Activated CD4-positive, alpha-beta T cell treated with anti-CD3 and anti-CD28 coated beads, Interleukin-10, Interleukin-2, amounts not matched to agents 100 ng/mL and 50 ng/mL, durations not matched to agents 16 hours and 8 hours (primary cell): ENCODE measurements at places on chromosomes 12 and 14.
A peak's percentile ranks its signal among the peaks of the same experiment; 100 is the strongest.

DNA sequence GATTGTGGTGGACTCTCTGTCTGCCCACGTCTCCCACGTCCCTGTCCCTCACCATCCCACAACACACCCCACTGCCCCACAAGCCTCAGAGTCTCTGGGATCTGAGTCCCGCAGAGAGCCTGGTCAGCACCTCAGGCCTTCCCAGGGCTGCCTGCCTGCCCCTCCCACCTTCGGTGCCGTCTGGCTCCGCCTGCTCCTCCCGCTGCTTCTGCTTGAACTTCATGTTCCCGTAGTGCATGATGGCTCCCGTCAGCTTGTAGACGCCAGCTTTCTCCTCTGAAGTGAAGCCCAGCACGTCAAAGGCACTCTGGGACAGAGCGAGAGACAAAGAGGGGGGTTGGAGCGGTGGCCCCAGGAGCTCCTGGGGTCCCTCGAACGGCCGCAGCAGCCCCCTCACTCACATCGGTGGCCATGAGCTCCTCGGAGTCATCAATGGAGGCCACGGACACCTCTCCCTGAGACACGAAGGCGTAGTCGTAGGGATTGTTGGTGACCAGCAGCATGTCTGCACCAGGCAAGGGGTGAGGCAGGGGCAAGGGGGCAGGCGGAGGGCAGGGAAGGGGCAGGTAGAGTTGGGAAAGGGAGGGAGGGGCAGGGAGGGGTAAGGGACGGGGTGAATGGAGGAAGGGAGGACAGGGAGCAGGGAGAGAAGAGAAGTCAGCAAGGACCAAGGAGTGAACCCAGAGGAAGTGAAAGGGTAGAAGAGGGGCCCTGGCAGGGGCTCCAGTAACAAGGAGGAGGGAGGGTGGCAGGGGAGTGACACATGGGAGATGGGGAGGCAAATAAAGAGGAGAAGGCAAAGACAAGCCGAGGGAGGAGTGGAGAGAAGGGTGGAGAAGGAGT, 5.6 kb downstream of the MYH6 start:
- DNase-seq, result no peak

- DNase-seq, result no peak
Measured at GRCh38 chr14:21537090-21537424, 10.9 kb upstream of the SALL2 start.

DNA sequence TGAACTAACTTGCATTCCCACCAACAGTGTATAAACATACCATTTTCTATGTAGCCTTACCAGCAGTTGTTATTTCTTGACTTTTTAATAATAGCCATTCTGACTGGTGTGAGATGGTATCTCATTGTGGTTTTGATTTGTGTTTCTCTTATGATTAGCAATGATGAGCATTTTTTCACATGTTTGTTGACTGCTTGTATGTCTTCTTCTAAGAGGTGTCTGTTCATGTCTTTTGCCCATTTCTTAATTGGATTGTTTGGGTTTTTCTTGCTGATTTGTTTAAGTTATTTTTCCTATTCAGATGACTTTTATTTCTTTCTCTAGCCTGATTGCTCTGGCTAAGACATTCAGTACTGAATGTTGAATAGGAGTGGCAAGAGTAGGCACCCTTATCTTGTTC, 230.3 kb downstream of the DAD1 start:
- DNase-seq, result no peak

DNA sequence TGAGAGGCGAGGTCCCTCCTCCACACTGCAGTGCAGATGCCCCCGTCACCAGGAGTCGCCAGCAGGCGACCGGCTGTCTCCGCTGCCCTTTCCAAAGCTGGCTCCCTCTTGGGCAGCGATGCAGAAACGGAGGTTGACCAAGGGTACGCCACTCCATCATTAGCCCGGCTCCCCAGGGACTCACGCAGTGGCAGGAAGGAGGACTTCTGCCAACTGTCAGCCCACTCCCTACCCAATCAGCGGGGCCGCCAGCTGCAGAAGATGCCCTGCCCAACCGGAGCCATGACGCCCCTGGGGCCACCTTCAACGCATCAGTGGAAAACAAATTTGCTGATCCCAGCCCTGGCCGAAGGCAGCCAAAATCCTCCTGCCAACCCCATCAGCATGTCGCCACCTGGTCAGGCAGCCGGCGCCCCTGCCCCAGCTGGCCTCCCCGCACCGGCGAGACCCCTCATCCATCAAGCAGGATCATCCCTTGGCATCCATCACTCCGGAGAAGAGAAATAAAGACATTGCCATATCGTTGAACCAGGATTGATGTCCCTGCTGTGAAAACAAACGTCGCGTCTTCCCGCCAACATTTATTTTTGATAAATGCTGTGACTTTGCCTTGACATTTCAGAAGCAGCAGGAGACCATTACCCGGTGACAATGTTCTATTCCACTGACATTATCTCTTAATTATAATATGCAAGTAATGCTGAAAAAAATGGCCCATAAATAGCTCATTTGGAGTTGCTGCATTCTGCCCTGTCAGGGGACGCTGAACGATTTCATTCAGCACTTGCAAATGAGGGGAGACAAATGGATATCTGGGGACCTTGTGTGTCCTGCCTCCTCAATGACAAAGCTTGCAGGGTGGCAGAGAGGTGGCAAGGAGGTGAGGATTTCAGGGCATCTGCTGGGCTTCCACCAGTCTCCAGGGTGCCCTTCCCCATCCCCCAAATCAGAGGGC, 105.1 kb downstream of the SCARB1 start:
- no peak for DNase-seq

- DNase-seq, result no peak
Measured at GRCh38 chr12:24496755-24497154, 452.1 kb downstream of the BCAT1 start.

DNA sequence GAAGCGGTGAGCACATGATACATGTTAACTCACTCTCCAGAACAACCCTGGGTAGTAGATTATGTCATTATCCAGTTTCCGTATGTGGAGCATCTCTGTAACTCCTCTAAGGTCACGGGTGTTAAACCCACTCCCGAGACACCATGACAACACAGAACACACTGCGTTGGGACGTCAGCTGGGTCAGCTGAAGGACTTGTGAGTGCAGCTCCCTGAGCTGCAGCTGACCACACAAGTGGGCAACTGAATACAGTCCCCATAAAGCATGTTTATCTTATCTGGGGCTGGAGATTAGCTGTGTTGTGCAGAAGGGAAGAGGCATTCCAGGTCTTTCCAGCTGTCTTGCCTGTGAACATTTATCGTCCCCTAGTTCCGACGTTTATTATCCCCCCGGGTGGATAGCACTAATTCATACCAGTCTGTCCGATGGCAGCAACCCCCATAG, 211.5 kb downstream of the CHST11 start:
- DNase-seq, result no peak

DNA sequence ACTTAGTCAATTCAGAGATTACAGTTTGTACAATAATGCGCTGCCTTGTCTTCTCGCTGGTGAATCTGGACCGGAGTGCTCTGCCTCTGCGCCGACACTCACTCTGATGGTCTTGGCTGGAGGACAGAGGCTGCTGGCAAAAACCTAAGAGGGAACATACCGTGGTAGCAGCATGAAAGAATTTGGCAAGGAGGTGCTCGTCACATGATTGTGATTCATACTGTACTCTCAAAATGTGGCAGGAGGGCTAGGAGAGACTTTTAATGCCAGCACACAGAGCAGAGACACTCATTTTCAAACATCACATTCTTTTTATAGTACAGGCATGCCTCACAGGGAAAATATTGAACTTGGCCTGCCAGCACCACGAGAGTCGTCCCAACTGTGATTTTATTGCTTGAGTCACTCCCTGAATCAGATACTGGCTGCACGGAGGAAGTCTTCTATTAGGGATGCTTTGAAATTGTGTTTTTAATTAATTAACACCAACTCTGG, 67.8 kb downstream of the HMGA2 start:
- no peak for DNase-seq

DNA sequence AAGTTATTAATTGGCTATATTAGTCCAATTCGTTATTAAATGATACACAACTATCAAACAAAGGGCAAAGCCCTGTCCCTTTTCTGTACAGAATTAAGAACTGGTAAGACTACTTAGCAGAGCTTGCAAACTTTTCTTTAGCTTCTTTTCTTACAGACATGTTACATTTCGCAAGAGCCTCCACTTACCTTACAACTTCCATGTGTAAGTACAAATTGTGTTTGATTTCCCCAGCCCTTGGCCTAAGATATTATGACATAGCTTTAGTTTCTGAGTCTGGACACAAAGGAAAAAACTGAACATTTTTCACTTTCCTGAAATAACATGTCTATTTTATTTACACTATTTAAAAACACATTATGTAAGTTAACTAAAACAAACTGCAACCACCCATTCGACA, 1.7 kb downstream of the ATF7 start:
- no peak for DNase-seq

DNA sequence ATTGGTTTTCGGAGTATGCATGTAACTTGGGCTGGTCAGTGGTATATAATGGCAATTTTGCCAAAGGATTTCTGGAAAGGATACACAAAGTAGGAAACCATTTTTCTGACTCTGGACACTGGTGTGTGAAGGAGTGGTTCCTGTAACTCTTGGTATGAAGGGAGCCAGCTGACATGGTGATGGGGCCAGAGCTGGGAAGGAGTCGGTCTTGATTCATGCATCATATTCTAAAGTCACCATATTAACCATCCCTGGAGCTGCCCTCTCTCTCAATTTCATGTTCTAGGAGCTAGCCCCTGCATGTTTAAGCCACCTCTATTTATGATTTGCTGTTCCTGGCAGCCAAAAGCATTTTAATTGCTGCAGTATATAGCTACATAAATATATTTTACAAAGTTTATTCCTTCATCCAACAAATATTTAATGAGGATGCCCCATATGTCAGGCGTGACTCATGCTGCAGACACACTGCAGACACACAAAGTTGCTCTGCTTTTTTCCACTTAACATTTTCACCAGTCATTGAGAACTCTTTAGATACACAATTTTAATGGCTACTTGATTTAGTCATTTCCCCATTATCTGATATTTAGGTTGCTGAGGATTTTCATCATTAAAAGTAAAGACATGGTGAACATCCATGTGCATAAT, 78.7 kb upstream of the PSMC1 start:
- no peak for DNase-seq

DNA sequence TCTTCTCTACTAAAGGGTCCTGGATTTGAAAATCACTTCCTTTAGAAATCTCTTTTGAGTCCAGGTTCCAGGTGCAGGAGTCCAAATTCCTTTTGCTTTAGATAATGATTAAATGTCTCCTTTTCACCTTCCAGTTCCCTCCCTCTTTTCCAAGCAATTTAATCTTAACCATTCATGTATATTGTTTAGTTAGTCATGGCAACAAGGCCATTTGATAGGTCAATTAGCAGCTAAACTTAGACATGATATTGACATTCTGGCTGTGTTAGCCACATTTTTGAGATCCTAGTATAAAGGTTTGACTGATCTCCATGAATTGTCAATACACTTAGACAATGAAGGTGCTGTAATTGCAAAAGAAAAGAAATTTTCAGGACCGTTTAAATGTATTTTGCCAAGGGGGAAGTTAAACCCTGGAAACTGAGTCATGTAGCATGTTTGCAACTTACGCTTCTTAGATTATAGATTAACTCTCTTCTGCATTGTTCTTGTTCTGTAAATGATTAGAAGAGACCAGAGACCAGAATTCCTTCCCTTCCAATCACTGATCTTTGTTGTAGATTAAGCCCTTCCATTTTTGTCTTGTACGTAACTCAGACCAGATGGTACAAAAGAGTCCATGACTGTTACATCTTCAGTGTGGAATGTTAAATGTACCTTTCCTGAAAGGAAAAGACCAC, 12.4 kb upstream of the C12orf75 start:
- DNase-seq, result no peak

- DNase-seq, result no peak
Measured at GRCh38 chr12:22299294-22299912, 35.1 kb downstream of the ST8SIA1 start.

DNA sequence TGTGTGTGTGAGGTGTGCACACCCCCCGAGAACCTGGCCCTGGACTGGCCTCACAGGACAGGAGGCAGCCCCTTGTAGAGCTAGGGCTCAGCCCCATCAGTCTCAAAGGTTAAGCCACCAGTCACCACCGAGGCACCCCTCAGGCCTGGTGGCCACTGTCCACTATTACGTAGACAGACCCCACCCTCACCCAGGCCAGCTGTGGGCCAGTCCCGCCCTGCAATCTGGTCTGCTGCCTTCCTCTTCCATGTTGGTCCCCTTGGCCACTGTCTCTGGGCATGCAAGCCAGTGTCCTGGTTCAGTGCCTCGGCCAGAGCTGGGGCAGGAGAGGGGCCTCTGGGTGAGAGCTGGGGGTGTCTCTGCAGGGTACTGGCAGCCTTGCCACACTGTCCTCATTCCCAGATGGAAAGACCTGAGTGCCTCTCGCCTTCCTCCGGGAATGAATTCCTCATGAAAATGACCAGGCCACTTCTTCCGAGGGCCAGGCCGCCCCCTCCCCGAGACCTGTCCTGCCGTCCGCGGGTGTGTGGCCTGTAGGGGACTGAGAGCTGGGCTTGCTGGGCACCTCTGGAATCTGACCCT, 897 bp upstream of the TEX22 start:
- DNase-seq, result no peak

GRCh38 chr12:112506513-112507166, 87.9 kb downstream of the PTPN11 start:
- DNase-seq, result no peak

- DNase-seq, result no peak
Measured at GRCh38 chr12:107057071-107057834, 36.1 kb downstream of the CRY1 start.

GRCh38 chr14:53190938-53191337, 37.8 kb upstream of the DDHD1 start:
- peak; percentile 74 for DNase-seq

DNA sequence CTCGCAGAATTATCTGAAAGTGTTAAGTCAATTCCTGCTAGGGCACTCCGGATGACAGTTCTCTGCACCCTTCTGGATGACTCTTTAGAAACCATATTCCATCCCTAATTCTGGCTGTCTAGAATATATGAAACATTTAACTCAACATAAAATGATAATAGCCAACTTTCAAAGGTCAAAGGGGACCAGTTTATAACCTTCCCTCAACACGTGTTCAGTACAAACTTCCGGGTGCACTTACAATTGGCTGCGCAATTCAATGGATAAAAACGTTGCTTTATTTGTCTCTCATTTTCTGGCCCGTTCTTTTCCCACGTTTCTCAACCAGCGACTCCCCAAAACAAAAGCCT, 1.3 kb downstream of the SBNO1 start:
- peak; percentile 38 for DNase-seq

DNA sequence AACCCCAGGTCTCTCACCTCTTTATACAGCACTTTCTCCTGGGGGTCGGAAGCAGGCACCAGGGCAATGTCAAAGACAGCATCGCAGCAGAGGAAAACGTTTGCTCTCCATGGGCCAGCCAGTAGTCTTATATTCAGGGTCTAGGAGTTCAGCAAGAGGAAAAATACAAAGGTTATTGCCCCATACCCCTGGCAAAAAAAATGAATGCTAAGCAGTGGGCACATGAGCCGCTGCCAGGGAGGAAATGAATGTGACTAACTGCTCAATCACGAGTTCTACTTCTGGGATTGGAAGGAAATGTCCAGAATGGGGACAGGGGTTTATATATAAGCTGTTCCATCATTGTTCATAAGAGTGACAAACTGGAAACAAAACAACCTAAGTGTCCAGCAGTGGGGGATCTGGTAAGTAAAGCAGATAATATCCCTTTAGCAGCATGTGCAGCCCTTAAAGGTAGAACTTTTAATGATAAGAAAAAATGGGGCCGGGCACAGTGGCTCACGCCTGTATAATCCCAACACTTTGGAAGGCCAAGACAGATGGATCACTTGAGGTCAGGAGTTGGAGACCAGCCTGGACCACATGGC, 53.8 kb downstream of the PHETA1 start:
- no peak for DNase-seq

- no peak for DNase-seq
Measured at GRCh38 chr14:55582746-55583145, 2.7 kb downstream of the KTN1 start.

- no peak for DNase-seq
Measured at GRCh38 chr14:30354439-30354838, 204.5 kb upstream of the G2E3 start.
